ENCODE measurements at places on chromosomes 6 and 20.

GRCh38 chr20:533526-533925, 10.1 kb downstream of the CSNK2A1 start:
- DNase-seq: no peak

DNA sequence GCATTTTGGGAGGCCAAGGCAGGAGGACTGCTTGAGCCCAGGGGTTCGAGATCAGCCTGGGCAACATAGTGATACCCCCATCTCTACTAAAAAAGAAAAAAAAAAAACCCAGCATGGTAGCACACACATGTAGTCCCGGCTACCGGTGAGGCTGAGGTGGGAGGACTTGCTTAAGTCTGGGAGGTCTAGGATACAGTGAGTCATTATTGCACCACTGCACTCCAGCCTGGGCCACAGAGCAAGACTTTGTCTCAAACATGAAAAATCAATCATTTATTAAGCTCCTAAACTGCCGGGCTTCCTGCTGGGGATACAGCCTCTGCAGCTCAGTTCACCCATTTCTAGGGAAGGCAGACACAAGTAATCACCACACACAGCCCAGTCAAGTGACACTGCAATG, 7.3 kb upstream of the USP45 start:
- DNase-seq: peak; percentile 79

GRCh38 chr6:18586133-18586532, 199.0 kb downstream of the RNF144B start:
- DNase-seq: peak; percentile 17

DNA sequence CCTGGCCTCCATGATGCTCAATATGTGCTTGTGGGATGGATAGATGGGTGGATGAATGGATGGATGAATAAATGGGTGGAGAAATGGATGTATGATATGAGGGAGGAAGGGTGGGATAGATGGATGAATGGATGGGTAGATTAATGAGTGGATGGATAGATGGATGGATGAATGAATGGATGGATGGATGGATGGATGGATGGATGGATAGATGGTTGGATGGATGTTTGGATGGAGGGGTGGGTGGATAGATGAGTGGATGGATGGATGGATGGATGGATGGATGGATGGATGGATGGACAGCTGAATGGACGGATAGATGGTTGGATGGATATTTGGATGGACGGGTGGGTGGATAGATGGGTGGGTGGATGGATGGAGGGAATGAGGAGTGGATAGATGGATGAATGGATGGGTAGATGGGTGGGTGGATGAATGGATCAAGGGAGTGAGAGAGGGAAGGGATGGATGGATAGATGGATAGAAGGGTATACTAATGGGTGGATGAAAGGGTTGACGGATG, 139.4 kb downstream of the CEBPB start:
- DNase-seq: no peak

GRCh38 chr6:15491255-15491985, 171.4 kb downstream of the DTNBP1 start:
- peak; percentile 69 for DNase-seq

- DNase-seq: no peak
These were observed 32.1 kb upstream of the PNRC1 start for GRCh38 chr6:89048288-89048923.

DNA sequence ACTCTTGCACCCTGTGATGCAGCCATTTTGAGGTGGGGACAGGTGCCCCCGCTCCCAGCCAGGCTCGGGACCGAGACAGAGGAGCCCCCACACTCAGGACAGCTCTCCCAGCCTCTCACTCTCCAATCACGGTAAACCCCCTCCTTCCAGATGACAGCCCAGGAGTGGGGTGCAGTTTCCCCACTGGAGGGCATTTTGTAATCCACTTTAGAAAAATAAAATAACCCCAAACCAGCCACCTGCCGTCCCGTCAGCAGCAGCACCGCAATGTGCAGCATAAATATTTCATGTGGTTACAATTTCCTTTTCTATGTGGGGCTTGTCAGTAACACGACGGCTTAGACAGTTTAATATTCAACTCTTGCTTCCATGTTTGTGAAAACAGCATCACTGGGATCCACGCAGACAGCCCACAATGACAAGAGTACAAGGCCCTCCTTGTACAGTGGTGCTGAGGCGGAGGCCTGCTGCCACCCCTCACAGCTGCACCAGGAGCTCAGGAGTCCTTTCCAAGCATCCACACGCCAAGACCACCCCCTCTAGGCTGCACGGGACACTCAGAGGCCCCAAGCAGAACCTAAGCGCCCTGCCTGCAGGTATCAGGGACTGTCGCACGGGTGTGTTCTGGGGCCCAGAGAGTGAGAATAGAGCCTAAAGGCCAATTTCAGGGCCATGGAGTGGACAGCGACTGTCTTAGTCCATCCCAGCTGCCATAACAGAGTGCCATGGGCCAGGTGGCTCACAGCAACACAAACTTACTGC, 116.7 kb downstream of the JPH2 start:
- DNase-seq: peak; percentile 42

- peak; percentile 86 for DNase-seq
These were observed 26.8 kb upstream of the SLC9A8 start for GRCh38 chr20:49785852-49786175.

DNA sequence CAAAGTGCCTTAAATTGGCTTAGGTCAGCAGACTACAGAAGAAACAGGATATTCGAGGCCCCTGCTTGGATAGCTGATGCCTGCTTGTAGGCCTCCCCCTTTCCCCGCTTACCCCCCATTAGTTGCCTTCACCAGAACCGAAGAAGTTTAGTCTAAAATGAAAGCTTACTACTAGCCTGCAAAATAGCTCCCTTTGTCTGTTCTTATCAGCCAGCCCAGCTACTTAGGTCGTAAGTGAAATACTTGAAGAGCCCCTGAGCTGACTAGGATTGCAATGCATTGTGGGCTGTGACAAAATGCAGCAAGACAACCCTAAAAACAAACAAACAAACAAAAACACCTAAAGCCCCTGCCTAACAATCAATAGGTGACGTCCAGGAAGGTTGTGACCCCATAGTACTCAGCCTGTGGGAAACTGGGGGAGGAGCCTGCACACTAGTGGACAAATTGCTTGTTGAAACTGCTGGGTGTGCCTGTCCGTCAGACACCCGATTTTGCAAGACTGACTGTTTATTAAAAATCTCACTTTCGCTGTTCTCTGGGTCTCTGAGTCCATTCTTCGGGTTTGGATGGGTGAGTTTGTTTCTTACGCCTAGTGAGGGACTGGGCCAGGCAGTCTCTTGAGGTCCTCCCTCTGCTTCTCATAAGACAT, 105.0 kb upstream of the DUSP22 start:
- DNase-seq: no peak

DNA sequence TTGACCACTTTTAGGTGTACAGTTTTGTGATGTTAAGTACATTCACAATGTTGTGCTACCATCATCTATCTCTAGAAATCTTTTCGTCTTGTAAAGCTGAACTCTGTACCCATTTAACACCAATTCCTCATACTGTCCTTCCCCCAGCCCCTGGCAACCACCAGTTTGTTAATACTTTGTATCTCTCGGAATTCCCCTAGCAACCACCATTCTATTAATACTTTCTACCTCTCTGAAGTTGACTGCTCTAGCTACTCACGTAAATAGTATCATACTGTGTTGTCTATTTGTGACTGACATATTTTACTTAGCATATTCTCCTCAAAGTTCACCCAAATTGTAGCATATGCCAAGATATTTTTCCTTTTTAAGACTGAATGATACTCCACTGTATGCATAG, 82.3 kb upstream of the CLDN20 start:
- no peak for DNase-seq

- DNase-seq: no peak
These were observed 547.5 kb downstream of the COL12A1 start for GRCh38 chr6:74658391-74658790.

- no peak for DNase-seq
These were observed 43.4 kb upstream of the TFAP2A start for GRCh38 chr6:10458287-10458686.

GRCh38 chr6:15911753-15912504, 217.0 kb upstream of the MYLIP start:
- no peak for DNase-seq

- DNase-seq: no peak
These were observed 27.0 kb downstream of the SNAI1 start for GRCh38 chr20:50009521-50010454.

DNA sequence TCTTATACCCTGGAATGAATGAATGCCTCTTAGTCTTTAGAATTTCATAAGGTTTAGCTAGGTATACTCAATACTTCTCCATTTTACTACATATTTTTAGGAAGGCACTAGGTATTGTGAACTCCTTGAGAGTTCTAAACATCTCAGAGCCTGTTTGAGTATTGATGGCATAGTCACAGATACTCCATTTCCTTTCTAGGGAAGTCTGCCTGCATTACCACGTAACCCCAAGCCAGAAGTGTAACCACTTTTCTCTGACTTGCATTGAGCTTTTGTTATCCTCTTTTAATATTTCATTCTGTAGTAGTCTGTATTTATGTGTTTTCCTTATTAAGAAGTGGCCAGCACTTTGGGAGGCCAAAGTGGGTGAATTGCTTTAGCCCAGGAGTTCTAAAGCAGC, 12.2 kb downstream of the TOP1 start:
- no peak for DNase-seq

All from NB4 (cell line).